ENCODE measurements at places on chromosomes 12 and 14. TPM values are rescaled to one million over a fixed set of nuclear protein-coding genes. Genes with fewer than 3 reads are reported as not detected.

- no peak for DNase-seq
Observed at GRCh38 chr14:22560662-22561365, 28.2 kb downstream of the DAD1 start.

KRT84 gene
- total RNA-seq, result not detected

MANSC4 gene
- total RNA-seq, result not detected

GRCh38 chr12:52383331-52383730 lies 2.1 kb downstream of the KRT84 start:
- no peak for DNase-seq

- no peak for DNase-seq
Observed at GRCh38 chr14:76484355-76484754, 108.4 kb downstream of the ESRRB start.

DNA sequence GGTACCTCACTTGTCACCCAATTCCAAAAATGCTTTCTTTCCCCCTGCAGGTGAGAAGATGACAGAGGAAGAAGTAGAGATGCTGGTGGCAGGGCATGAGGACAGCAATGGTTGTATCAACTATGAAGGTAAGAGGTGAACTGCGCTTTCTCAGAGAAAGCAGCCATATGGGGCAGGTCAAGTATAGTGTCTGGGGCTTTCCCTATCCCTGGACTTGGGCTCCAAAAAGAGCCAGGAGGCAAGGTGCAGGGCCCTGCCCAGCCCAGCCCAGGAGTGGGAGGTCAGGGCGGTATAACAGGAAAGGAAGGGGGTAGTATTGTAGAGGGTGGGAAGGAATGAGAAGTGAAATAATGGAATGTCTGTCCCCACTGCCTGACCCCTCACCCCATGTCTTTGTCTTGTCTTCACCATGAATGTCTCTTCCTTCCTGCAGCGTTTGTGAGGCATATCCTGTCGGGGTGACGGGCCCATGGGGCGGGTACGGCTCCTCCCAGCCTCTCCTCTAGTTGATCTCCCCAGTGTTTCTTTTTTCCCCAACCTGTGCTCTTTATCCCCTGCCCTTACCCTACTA lies 2.1 kb downstream of the MYL6 start:
- peak; percentile 87 for DNase-seq

Measured in HT1080 (cell line).